Stimulated activated CD4-positive, alpha-beta T cell treated with anti-CD3 and anti-CD28 coated beads, TNF-alpha, amount 100 ng/mL, for 4 hours (primary cell): ENCODE measurements at places on chromosomes 5 and 9.

GRCh38 chr9:4228606-4229005 is 71.3 kb downstream of the GLIS3 start:
- no peak for DNase-seq

GRCh38 chr9:101311758-101312420 is 72.9 kb downstream of the BAAT start:
- DNase-seq: no peak

- no peak for DNase-seq
These were observed 345.7 kb downstream of the DEPDC1B start for GRCh38 chr5:60354311-60354710.

DNA sequence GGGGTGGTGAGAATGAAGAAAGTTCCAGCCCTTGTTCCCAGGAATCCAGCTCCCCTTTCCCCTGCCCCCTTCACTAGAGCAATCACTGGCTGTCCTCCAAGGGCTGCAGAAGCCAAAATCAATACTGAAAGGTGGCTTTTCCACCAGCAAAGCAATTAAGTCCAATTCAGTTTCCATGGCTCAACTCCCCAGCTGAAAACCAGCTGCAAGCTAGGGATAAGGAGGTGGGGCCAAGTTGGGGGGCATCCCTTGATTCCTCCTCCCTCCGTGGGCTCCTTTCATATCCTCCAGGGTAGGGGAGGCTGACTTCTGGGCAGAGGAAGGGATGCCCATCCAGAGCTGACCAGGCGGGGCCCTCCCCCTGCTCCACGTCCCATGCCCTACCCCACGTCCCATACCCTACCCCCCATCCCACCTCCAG is 22.7 kb downstream of the CAMK2A start:
- DNase-seq: no peak

- no peak for DNase-seq
These were observed 15.3 kb upstream of the KIF12 start for GRCh38 chr9:114114364-114114763.

DNA sequence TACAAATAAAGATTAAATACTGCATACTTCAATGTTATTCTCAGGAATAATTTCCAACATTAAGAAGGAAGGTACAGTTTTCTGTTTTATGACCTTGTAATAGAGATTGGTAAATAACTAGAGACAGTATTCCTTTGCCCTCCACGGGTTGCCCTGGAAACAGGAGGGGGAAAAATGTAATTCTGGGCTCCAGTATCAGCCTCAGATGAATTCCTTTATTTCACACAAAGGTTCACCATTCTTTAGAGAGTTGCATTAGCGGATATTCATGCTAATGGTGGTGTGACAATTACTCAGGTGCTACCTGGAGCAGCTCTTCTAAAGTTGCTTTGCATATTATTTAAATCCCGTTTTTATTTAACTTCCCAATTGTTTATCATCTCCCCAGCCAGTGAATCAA is 42.6 kb downstream of the CETN3 start:
- DNase-seq: no peak

DNA sequence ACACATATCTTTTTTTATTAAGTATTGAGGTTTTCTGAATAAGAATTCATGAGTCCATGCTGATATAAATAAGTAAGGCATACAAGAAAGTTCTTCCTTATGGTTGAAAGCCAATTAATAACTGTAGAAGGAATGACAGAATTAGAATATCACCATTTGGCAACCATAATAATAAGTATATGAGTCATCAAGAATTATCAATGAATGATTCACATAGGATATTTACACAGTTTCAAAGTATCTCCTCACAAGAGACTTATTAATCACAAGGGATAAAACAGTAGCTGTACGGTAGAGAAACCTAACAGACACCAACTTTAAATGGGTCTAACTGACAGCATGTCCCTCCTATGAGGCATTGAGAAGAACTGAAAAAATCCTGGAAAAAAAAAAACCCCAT is 161.6 kb downstream of the NR3C1 start:
- no peak for DNase-seq

DNA sequence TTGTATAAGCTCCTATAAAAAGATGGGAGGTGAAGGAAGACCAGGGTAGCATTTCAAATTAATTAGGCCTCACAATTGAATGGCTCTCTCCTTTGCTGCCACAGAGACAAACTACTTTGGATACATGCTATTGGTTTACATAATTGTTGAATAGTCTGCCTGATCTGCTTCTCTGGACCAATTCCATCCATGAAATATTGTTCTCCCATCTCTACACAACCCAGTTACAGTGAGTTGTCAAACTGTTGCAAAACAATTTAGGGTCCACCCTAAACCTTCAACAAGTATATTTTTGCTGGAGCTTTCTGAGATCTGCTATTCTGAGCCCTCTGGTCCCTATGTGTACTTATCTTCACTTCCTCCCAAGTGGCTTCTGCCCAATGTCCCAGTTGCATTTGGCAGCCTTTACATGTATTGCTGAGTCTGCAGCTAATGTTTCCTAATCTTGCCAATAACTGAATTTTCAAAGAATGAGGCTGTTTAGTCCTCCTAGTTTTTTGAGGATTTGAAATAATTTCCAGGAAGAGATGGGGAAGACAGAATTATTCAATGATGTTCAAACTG is 38.9 kb downstream of the AGTPBP1 start:
- no peak for DNase-seq

DNA sequence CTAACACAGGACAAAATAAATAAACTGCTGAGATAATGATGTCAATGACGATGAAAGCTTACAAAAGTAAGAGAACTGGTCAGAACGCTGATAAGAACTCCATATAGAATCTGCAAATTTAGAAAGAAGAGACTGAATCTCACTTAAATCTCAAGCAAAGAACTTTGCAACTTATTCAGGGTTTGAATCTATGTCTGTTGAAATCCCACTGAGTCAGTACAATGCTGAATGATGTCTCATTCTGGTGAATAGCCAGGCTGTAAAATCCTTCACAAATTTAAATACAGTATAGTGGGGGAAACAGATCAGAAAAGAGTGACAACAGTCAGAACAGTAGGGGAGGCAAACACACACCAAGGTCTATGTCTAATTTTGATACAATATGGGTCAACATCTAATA is 38.9 kb upstream of the NR3C1 start:
- no peak for DNase-seq

GRCh38 chr9:136527721-136528710 is 17.8 kb downstream of the NOTCH1 start:
- DNase-seq: no peak

DNA sequence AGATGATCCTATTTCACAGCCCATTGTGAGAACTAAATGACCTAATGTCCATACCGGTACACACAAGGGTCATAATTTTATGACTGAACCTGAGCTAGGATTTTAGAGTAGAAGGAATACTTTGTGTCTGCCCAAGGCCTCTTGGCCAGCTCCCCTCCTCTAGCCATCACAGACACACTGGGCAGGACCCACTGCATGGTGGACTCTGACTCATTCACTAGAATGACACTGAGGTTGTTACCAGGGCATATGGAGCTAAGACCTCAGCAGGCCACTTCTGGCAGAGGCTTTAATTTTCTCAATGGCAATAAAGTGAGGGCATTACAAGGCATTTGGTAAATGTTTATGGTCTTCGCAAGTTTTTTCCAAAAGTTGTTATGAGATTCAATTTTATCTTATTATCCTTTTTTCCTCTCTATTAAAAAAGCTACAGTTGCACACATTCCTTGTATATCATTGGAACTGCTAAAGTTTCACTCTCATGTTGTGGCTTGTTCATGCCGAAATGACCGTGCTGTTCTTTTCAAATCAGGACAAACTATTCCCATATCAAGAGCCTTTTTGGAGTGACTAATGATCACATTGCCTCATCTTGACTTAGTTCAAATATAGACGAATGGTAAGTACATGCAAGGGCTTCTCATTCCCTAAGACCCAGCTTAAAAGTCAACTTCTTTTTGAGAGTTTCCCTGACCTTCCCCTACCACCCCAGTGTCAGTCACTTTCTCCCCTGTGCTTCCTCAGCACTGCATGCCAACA is 595.7 kb downstream of the ACTL7B start:
- DNase-seq: no peak

- DNase-seq: no peak
These were observed 13.7 kb downstream of the RNU6ATAC start for GRCh38 chr9:134150557-134151214.

DNA sequence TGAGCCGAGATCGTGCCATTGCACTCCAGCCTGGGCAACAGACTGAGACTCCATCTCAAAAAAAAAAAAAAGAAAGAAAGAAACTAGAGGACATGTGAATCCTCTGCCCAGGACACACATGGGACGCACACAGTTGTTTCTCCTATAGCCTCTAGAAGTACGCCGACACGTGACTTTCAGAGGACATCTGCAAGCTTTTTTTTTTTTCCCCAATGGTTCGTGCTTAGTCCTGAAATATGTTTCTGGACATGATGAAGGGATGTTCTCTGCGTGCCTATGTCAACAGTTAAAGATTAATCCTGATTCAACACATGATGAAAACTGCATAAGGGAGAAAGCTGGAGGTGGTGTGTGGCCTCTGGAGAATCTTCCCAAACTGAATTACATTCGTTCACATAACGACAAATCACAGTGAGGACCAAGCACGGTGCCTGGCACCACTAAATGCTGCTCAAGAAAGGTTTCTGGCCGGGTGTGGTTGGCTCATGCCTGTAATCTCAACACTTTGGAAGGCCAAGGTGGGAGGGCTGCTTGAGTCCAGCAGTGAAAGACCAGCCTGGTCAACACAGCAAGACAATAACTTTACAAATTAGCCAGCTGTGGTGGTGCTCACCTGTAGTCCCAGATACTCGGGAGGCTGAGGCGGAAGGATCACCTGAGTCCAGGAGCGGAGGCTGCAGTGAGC is 9.8 kb downstream of the COL23A1 start:
- DNase-seq: no peak

- DNase-seq: no peak
These were observed 746.4 kb downstream of the MTRR start for GRCh38 chr5:8615142-8615858.

GRCh38 chr9:71891557-71892189 is 19.3 kb downstream of the ABHD17B start:
- no peak for DNase-seq

DNA sequence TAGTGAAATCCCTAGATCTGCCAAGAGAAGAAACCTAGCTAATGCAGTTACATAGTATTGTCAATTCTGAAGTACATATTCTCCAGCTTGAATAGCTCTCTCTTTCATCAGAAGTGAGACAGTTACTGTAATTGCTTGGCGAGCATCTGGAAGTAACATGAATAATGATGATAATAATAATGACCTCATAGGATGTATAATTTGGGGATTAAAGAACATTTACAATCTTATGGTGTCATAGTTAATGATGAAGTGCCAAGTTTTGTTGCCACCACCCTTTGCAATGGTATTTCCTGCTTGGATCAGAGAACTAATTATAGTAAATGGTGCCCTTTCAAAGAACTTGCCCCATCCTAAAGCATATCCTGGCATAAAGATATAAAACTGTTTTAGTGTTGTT is 201.4 kb downstream of the ADAMTSL1 start:
- DNase-seq: no peak

GRCh38 chr5:84287951-84288350 is 96.7 kb downstream of the EDIL3 start:
- no peak for DNase-seq

- no peak for DNase-seq
These were observed 21.7 kb downstream of the FTMT start for GRCh38 chr5:121873409-121873808.

- DNase-seq: no peak
These were observed 26.4 kb upstream of the LNPEP start for GRCh38 chr5:96909435-96909834.

DNA sequence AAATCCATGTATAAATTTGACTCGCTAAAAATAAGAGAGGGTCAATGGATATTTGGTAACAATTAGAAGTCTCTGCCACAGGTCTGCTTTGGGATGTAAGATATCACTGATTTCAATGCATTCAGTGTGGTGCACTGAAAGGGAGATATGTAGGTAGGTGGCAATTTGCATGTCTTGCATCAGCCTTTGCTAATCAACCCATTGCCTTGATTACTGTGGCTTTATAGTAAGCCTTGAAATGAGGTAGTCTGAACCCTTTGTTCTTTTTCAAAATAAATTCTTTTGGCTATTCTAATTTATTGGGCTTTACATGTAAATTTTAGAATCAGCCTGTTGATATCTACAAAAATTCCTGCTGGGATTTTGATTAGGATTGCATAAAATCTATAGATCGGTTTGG is 15.8 kb upstream of the TBCA start:
- no peak for DNase-seq

DNA sequence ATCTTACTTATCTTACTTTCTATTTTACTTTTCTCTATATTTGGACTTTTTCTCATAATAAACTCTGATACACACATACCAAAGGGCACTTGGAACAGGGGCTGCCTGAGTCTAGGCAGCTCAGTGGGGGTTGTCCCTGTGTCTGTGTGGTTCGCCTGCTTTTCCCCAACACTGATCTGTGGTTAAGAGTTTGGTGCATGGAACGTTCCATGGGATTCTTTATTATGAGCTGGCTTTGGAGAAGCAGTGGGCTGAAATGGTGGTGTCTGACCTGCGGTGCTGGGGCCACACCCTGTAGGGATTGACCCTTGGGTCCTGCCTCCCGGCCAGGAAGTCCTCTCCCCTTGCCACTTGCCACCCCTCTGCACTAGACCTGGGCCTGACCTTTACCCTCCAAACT is 47.4 kb downstream of the ANKRD33B start:
- no peak for DNase-seq

DNA sequence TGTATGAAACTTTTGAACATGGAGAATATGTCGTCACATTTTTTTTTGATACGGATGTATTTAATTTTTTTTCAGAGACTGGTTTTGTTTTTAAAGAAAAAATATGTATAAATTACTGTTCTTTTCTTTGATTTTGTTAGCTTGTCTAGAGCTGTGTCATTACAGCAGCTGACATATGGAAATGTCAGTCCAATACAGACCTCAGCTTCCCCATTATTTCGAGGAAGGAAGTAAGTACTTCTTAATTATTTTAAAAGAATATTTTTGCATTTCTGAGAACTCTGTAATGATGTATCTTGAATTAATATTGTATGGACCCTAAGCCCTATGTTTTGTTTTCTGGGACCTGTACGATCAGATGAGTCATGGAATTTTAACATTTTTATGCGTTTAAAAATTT is 7.6 kb downstream of the TENT2 start:
- DNase-seq: no peak

DNA sequence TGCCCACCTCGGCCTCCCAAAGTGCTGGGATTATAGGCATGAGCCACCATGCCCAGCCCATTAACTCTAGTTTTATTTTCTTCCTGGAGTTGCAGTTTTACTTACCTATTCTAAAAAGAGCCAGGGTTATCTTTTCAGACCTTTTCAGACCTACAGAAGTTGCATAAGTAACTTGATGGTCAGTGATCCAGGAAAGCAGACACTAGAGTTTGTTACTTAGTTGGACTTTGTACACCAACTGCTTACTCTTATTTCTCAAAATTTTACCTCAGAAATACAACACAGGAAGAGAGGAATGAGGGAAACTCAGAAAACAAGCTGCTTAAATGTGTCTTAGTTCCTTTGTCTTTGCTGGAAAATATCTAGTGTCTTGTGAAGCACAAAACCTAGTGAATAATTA is 25.4 kb downstream of the RAD23B start:
- DNase-seq: no peak

DNA sequence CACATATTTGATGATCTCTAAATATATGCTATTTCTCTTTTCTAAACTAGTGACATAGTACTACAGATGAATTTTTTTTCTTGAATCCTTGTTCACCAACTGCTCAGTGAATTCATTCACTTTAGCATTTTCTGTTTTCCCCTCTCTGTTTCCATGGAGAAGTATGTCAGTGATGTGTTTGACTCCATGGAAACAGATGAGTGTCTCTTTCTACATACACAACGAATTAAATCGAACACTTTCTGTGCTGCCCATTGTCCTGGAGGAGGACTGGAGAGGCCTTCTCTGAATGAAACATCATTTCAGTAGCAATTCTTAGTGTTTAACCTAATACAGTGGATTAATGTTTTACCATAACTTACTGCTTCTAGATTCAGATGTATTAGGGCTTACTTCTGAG is 9.5 kb downstream of the INVS start:
- no peak for DNase-seq
